ENCODE measurements at places on chromosomes 6 and 20. TPM values are rescaled to one million over a fixed set of nuclear protein-coding genes. Genes with fewer than 3 reads are reported as not detected.

DNA sequence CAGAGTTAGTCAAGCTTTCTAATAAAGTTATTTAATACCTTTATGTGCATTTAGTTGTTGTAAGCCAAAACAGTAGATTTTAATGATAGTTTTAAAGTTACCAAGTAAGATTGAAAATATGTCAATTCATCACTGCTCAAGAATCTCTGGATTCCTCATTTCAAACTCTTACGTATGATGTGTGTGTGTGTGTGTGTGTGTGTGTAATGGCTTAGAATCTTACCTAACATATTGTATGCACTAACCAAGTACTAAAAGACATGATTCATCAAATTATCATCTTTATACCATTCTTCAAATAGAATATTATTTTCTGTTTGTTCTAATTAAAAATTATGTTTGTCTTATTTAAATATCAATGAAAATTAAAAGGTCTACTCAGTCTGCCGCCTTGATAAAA is 41.5 kb upstream of the ZNF337 start:
- DNase-seq = no peak

GRCh38 chr20:58069207-58069606 is 159.2 kb downstream of the ANKRD60 start:
- DNase-seq = no peak

DNA sequence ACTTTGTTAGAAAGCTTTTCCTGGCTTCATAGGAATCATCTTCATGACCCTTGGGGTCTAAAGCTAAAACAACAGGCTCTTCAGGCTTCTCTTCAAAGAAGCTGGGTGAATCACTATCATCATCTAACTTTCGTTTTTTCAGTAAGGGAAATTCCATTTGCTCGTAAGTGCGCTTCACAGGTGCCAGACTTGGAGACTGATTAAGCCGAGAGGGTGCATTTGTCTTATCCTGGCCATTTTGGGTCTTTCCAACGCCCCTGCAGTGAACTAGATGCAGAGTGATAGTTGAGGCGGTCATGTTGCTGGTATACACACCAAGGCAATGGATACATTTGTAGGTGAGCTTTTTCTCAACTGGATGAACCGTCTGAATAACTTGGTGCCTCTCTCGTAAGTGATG is 38.8 kb downstream of the ADNP start:
- DNase-seq = no peak

GRCh38 chr6:26420688-26421171 is 18.7 kb downstream of the BTN3A1 start:
- DNase-seq = no peak

- no peak for DNase-seq
Measured at GRCh38 chr6:150293423-150294173, 75.2 kb upstream of the IYD start.

ANKRD66 gene
- not detected for total RNA-seq

PKHD1 gene
- 0.11 TPM for total RNA-seq

RIMS1 gene
- total RNA-seq = 0.22 TPM
